IMR-90 (cell line): ENCODE measurements at places on chromosomes 5 and 9. TPM values are rescaled to one million over a fixed set of nuclear protein-coding genes. Genes with fewer than 3 reads are reported as not detected.

Gene ZNF608
- 15.1 and 16.4 TPM in 2 replicates for total RNA-seq

Gene IFNA13
- total RNA-seq, result not detected in 2 replicates

Gene SLC25A2
- total RNA-seq, result 0.28 TPM in 1 of 2 replicates, not detected in the other

Gene SV2C
- total RNA-seq, result not detected in 2 replicates

Gene ZNF618
- total RNA-seq, result 7.5 and 8.2 TPM in 2 replicates

Gene ROR2
- total RNA-seq, result 2.2 and 2.3 TPM in 2 replicates

Gene CATSPER3
- total RNA-seq, result under 0.01 TPM in 1 of 2 replicates, not detected in the other

Gene CDC25C
- total RNA-seq, result 7.5 and 8.2 TPM in 2 replicates

Gene PCDHGB4
- 16.4 and 17.6 TPM in 2 replicates for total RNA-seq

Gene NEUROG1
- not detected in 2 replicates for total RNA-seq

GRCh38 chr9:89168901-89169813, 9.5 kb downstream of the SHC3 start:
- H3K27me3 ChIP-seq, result no peaks in the 10 kb centered on the region
- H3K4me3 ChIP-seq, result no peak overlapping the region
- H3K4me1 ChIP-seq, result no peaks in the 10 kb centered on the region
- H3K36me3 ChIP-seq, result no peaks in the 10 kb centered on the region; the same call in none of the 2 replicates

- no peaks in the 10 kb centered on the region for H3K27me3 ChIP-seq
- H3K27ac ChIP-seq, result peak overlapping the region; percentile 68
- no peak overlapping the region for H3K4me3 ChIP-seq
- DNase-seq, result peak; percentile 94
- no peaks in the 10 kb centered on the region for H3K36me3 ChIP-seq
These were observed 11.9 kb downstream of the EEIG1 start for GRCh38 chr9:127968700-127969383.

- no peaks in the 10 kb centered on the region for H3K27me3 ChIP-seq
- H3K27ac ChIP-seq, result peak overlapping the region; percentile 87
- H3K36me3 ChIP-seq, result no peaks in the 10 kb centered on the region
- no peak for DNase-seq
These were observed 32.8 kb upstream of the ADAMTS2 start for GRCh38 chr5:179378116-179378440.

DNA sequence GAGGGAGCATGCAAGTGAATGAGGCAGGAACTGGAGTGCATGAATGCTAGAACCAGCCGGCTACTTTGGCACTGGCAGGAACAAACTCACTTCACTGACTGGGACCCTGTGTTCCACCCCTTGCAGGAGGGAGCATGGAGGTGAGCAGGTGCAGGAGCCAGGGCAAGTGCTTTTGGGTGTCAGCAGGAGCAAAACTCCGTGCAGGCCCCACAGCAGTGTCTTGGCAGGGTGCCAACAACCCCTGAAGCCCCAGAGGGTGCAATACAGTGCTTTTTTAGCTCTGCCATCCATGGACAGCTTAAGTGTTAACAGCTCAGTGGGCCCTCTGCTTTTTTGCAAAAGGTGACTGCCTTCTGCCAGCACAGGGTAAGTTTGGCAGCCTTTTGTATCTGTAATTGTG, 245.8 kb upstream of the PCSK5 start:
- H3K4me1 ChIP-seq, result no peaks in the 10 kb centered on the region
- no peaks in the 10 kb centered on the region for H3K27me3 ChIP-seq
- no peak for DNase-seq
- H3K27ac ChIP-seq, result no peak overlapping the region

DNA sequence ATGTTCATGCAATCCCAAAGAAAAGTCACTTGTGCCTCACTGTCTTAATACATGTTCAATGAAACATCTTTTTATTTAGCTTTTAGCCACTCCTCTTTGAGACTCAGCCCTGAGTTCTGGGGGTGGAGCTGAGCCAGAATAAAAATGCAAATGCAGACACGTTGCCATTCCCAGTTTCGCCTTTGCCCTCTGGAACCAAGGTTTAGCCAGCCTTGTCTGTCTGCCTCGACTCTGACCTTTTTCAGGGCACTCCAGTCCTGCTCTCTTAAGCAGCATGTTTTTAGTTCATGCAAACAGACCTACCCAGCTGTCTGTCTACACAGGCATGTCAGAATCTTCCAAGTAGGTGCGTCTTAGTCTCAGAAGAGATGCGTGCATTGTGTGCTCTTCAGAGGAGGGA, 82.2 kb upstream of the RANBP3L start:
- H3K4me1 ChIP-seq, result no peaks in the 10 kb centered on the region
- no peak overlapping the region for H3K27ac ChIP-seq
- H3K4me3 ChIP-seq, result no peak overlapping the region
- no peaks in the 10 kb centered on the region for H3K36me3 ChIP-seq

- peak; percentile 36 for DNase-seq
- H3K36me3 ChIP-seq, result peaks cover 38% of the 10 kb centered on the region
- peaks cover 39% of the 10 kb centered on the region for H3K4me1 ChIP-seq
- H3K4me3 ChIP-seq, result no peak overlapping the region
These were observed 6.7 kb downstream of the PTGS1 start for GRCh38 chr9:122377241-122378164.

- peaks cover 97% of the 10 kb centered on the region for H3K27me3 ChIP-seq
- no peak overlapping the region for H3K4me3 ChIP-seq
- peaks cover 3% of the 10 kb centered on the region; the same call in 1 of the 2 replicates for H3K4me1 ChIP-seq
These were observed 4.7 kb downstream of the PAX5 start for GRCh38 chr9:37029304-37029775.

DNA sequence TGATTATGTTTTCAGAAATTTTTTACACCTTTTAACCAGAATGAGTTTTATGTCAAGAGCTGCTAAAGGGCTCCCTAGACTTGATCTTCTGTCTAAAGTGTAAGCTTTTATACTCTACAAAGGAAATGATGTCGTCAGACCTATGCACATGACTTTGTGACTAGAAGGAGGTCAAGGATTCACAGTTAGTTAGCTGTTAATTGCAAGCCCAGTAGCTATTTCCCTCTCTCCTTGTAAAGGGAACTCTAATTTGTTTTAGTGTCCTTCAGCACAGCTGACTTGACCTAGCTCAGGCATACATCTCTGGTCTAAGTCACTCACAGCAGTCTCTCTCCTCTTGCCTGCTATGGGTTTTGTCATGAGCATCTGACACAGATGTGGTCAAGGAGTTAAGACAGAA, 173.5 kb upstream of the NREP start:
- no peaks in the 10 kb centered on the region for H3K27me3 ChIP-seq
- no peak overlapping the region for H3K4me3 ChIP-seq
- DNase-seq, result peak; percentile 30
- peaks cover 9% of the 10 kb centered on the region for H3K4me1 ChIP-seq

DNA sequence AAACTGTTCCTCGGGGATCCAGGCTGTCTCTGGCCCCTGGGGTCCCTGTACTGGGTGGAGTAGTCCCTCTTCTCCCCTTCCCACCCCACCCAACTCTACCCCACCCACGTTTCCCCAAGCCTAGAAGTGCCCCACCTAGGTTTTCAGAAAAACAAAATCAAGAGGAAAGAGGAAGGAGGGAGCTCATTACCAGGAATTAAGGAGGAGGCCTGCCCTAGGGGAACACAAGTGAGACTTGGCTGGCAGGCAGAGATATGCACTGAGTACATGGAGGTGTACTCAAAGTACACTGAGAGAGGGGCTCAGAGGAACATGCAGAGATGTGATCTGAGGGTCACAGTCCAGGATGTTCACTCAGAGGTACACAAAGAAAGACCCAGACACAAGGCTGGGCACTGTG, 10.2 kb downstream of the AQP3 start:
- H3K4me3 ChIP-seq, result no peak overlapping the region
- DNase-seq, result no peak
- H3K27ac ChIP-seq, result no peak overlapping the region
- H3K27me3 ChIP-seq, result peaks cover 37% of the 10 kb centered on the region

DNA sequence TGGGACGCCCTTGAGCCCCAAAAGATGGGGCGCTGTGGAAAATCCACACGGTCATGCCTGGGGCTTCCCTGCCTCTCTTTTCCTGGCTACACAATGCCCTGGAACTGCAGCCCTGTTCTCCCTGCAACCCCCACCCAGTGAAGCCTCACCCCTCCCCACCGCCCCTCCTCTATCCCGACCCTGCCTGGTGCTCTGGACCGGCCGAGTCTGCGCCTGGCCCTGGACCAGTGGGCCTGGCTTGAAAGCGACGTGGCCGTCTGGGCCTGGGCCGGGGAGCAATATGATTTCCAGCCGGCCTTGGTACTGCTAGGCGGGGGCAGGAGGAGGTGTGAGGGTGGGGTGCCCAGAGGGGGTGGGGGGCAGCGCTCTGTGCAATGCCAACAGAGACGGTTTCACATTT, 71.0 kb upstream of the RNU6ATAC start:
- no peak overlapping the region for H3K27ac ChIP-seq
- peaks cover 18% of the 10 kb centered on the region for H3K4me1 ChIP-seq
- no peak overlapping the region for H3K4me3 ChIP-seq
- peaks cover 6% of the 10 kb centered on the region; the same call in 1 of the 2 replicates for H3K27me3 ChIP-seq
- DNase-seq, result no peak

DNA sequence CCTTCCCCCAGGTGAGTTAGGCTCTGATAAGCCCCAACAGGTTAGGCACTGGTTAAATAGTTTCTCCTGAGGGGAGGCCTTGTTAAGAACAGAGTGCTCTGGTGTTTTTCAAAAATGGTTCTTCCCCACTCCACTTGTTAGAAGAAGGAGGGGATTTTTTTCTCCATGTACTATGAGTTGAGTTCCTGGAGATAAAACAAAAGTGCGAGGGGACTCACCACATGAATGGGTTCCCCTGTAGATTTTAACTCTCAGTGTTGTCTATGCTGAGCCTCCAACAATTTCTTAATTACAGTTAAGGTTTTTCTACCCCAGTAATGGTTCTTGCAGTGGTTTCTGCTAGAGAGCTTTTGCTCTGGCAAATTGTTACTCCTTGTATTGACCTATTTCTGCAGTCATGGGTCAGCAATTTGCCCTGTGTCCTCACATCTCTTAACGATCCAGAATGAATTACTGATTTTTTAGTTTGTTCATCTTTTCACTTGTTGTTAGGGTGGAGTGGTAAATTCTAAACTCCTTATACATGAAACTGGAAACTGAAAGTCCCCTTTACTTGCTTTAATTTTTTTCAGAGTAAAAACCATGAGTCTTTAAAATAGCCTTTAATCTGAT, 44.4 kb downstream of the SCAMP1 start:
- no peaks in the 10 kb centered on the region for H3K27me3 ChIP-seq
- H3K36me3 ChIP-seq, result no peaks in the 10 kb centered on the region
- DNase-seq, result no peak
- no peak overlapping the region for H3K27ac ChIP-seq
- no peak overlapping the region for H3K4me3 ChIP-seq

DNA sequence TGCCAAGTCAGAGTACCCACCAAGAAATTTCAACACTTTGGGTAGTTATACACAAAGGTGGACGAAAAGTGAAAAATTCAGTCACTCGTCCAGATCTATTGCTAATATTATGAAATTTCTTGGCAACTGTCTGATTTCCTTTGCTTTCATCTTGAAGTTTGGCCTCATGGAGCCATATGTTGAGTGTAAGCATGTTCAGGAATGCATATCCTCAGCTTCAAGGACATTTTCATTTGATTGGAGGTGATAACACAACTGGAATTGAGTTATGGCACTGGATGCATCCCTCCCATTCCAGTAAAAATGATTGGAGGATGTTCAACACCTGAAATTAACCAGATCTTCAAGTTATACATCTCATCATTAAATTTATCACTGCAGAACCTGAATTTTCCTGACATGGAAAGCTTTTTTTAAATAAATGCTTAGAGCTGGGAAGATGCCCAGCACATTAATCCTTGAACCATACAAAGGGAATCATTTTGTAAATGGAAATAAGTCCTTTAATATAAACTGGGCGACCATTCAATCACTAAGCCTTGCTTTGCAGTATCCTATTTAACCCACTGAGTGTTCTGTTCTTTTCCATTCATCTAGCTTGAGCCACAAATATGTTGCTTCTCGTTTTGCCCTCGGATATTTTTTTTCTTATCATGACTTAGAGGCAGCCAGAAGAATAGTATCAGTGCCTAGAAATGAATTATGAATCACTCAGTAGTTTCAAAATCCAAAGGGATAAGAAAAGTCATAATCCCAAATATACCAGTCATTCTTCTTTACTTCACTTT, 273.7 kb upstream of the PIK3R1 start:
- no peak for DNase-seq
- H3K36me3 ChIP-seq, result no peaks in the 10 kb centered on the region

- no peaks in the 10 kb centered on the region for H3K27me3 ChIP-seq
- no peak for DNase-seq
- H3K4me3 ChIP-seq, result no peak overlapping the region
- no peak overlapping the region for H3K27ac ChIP-seq
These were observed 77.0 kb downstream of the GNAQ start for GRCh38 chr9:77954666-77955015.

DNA sequence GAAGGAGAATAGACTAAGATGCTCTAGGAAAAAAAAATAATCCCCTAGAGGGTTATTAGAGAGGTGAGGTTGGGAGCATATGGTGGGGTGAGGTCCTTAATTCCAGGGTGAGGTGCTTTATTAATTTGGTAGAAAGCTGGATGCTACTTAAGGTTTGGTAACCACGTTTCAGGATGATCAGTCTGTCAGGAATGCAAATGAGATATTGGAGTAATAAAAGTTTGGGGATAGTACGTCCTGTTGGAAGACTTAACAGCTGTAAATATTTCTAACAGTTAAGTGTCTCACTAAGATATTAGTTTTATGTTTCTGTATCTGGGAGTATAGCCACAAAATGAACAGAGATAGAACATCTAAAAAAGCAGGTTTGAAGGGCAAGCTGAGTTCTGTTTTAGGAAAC, 578.9 kb downstream of the CETN3 start:
- no peak overlapping the region for H3K4me3 ChIP-seq
- H3K4me1 ChIP-seq, result no peaks in the 10 kb centered on the region
- H3K36me3 ChIP-seq, result no peaks in the 10 kb centered on the region
- DNase-seq, result no peak
- no peak overlapping the region for H3K27ac ChIP-seq

DNA sequence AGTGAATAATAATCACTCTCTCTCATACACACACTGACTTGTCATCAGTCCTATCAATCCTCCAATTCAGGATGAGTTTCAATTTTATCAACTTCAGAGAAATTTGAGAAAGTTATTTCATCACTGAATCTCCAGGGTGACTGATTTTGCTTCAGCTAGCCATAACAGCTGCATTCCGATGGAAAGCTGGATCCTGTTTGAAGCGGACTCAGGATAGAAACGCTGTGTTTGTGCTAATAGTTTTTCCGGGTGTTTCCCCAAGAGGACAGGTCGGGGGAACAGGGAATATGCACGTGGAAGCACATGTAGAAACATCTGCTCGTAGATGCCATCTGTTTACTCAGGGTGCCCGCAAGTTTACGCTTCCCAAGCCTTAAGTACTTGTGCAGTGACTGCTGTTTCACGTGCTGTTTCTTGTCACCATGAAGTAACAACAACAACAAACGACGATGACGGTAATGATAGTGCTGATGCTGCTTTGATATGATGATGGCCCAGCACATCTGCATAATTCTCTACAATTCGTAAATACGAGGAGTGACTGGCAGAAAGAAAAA, 263.7 kb upstream of the DAPK1 start:
- no peaks in the 10 kb centered on the region for H3K36me3 ChIP-seq
- no peaks in the 10 kb centered on the region for H3K27me3 ChIP-seq
- H3K4me3 ChIP-seq, result no peak overlapping the region
- DNase-seq, result no peak
- peaks cover 2% of the 10 kb centered on the region; the same call in 1 of the 2 replicates for H3K4me1 ChIP-seq

- H3K36me3 ChIP-seq, result no peaks in the 10 kb centered on the region
- DNase-seq, result peak; percentile 67
- H3K27me3 ChIP-seq, result no peaks in the 10 kb centered on the region
- H3K27ac ChIP-seq, result no peak overlapping the region
- H3K4me3 ChIP-seq, result no peak overlapping the region
- H3K4me1 ChIP-seq, result peaks cover 15% of the 10 kb centered on the region
These were observed 121.3 kb upstream of the OSMR start for GRCh38 chr5:38724301-38725030.

GRCh38 chr5:68395926-68396511, 180.5 kb downstream of the PIK3R1 start:
- no peak overlapping the region for H3K4me3 ChIP-seq
- peaks cover 5% of the 10 kb centered on the region; the same call in 1 of the 2 replicates for H3K27me3 ChIP-seq
- DNase-seq, result no peak
- H3K4me1 ChIP-seq, result no peaks in the 10 kb centered on the region
- no peaks in the 10 kb centered on the region for H3K36me3 ChIP-seq
